ENCODE measurements at places on chromosomes 12 and 14. TPM values are rescaled to one million over a fixed set of nuclear protein-coding genes. Genes with fewer than 3 reads are reported as not detected.

Gene TTC6
- total RNA-seq: not detected

Gene SYNDIG1L
- 0.15 TPM for total RNA-seq

Gene CLEC4D
- 0.30 TPM for total RNA-seq

Gene PLEKHH1
- total RNA-seq: 4.6 TPM

Gene SERPINA1
- 7.0 TPM for total RNA-seq

Gene TOMM20L
- not detected for total RNA-seq

Gene SNAPC1
- 6.5 TPM for total RNA-seq

Gene LGALS3
- total RNA-seq: 172 TPM

Gene BCL11B
- 0.05 TPM for total RNA-seq

Gene AQP5
- 0.52 TPM for total RNA-seq

Gene ATF1
- total RNA-seq: 21.8 TPM

Gene OR4Q2
- not detected for total RNA-seq

Gene PITPNM2
- total RNA-seq: 21.6 TPM

Gene SSPN
- total RNA-seq: 115 TPM

Gene BEGAIN
- 0.30 TPM for total RNA-seq

Gene CSAD
- 11.5 TPM for total RNA-seq

Gene PELI2
- total RNA-seq: 1.4 TPM

Gene PAX9
- total RNA-seq: not detected

Gene AHNAK2
- total RNA-seq: 2.9 TPM

Gene MORN3
- total RNA-seq: not detected

Gene TRPV4
- total RNA-seq: not detected

Measured in heart right ventricle (tissue), 16 donors.